ENCODE measurements at places on chromosomes 6 and 20. TPM values are rescaled to one million over a fixed set of nuclear protein-coding genes. Genes with fewer than 3 reads are reported as not detected.

DNA sequence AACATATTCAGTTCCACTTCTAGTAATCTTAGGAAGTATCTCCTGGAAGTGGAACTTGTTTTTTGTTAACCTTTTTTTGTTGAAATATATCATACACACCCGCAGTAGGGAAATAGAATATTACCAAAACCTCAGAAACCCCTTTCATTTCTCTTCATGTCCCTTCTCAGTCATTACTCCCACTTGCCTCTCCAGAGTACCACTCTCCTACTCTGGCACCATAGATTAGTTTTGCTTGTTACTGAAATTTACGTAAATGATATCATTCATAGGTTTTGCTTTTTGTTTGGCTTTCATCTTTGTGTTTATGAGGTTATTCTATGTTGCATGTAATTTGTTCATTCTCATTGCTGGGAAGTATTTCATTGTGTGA is 52.8 kb downstream of the ZFAND3 start:
- DNase-seq = no peak

DNA sequence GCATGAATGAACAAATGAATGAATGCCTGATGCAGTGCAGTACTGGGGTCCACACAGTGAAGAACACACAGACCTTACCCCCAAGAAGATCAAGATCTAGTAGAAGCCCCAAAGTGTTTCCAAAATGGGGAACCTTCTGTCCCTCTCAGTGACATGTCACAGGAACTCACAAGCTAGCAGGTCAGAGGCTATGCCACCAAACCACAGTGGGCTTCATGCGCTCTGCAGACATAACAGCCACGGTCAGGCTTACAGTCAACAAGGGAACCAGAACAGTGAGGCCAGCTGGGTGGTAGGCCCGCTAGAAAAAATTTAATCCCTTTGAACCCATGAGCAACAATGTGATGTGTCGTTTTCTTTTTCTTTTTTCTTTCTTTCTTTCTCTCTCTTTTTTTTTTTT is 20.2 kb upstream of the ARFGEF2 start:
- DNase-seq = no peak

DNA sequence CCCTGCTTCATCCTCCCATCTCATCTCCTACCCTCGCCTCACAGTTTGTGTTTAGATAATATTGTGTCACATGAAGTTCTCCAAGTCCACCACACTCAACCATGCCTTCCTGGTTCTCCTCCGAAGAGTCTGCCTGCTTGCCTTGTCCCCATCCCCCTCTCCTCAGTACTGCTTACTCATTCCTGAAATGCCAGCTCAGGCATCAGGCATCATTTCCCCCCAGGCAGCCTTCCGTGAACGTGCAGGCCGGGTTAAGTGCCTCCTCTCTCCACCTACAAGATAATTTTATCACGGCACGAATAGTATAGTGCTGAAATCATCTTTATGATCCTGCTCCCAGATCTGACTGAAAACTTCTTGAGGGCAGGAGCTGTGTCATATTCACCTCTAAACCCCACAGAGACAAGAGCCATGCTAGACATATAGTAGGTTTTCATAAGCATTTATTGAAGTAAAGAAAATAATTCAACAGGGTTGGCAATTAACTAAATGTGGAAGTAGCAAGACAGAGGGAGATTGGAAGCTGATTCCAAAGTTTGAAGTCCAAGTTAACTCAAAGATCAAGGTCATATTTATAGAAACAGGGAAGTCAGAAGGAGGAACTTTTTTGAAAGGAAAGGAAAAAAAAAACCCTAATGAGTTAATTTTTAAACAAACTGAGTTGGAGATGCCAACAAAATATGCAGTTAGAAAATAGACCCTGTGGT is 48.7 kb upstream of the BMP2 start:
- DNase-seq = no peak

DNA sequence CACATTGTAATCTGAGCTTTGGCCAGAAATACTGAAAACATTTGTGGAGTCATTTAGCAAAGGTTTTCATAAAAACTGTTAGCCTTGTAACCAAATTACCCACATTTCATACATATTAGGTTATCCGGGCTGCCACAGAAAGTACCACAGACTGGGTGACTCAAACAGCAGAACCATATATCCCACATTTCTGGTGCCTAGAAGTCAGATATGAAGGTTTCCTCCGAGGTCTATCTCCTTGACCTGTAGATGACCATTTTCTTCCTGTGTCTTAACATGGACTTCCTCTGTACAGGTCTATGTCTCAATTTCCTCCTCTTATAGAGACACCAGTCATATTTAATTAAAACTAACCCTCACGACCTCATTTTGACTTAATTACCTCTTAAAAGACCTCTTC is 49.5 kb upstream of the SMIM28 start:
- no peak for DNase-seq

- DNase-seq = no peak
Measured at GRCh38 chr6:88276331-88276730, 110.2 kb upstream of the CNR1 start.

DNA sequence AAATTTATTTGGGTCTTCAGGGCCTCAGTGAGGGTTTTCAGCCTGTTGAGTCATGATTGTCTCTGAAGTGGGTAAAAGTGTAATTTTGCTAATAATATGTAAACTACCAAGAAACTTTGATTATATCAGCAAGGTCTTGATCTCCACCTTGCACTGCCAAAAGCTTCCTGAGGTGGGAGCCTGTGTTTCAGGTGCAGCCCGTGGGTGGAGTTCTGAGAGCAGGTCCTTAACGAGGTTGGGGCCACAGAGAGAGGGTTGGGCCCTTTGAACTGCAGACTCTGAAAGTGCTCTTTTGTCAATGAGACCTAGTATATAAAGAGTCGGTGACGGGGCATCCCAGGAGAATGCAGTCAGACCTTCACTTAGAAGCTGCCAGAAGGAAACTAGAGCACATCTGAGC is 129.7 kb upstream of the MAP3K4 start:
- no peak for DNase-seq

DNA sequence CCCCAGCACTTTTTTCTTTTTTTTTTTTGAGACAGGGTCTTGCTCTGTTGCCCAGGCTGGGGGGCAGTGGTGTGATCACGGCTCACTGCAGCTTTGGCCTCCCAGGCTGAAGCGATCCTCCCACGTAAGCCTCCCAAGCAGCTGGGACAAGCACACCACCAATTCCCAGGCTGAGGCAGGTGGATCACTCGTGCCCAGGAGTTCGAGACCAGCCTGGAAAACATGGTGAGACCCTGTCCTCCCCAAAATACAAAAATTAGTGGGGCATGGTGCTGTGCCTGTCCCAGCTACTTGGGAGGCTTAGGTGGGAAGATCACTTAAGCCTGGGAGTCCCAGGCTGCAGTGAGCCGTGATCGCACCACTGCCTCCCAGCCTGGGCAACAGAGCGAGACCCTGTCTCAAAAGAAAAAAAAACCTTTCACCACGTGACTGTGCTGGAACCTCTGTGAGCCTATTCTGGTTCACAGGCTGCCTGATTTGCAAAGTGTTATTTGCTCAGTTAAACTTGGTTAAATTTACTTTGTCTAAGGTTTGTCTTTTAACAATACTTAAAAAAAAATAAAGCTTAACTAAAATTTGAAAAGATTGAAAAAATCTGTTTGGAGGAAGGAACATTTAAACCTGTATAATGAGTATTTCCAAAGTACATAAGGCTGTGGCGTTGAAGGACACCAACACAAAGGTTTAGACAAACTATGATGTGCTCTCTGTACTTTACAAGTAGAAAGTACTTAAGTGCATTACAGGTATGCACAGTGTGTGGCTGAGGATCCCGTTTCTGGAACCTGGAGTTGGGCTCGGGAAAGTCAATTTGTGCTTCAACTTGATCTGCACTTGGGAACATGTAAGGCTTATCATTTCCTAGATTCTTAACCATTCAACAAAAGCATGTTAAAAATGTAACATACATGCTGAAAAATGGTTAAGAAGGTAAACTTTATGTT is 55.0 kb downstream of the PPP1R3G start:
- DNase-seq = no peak

DNA sequence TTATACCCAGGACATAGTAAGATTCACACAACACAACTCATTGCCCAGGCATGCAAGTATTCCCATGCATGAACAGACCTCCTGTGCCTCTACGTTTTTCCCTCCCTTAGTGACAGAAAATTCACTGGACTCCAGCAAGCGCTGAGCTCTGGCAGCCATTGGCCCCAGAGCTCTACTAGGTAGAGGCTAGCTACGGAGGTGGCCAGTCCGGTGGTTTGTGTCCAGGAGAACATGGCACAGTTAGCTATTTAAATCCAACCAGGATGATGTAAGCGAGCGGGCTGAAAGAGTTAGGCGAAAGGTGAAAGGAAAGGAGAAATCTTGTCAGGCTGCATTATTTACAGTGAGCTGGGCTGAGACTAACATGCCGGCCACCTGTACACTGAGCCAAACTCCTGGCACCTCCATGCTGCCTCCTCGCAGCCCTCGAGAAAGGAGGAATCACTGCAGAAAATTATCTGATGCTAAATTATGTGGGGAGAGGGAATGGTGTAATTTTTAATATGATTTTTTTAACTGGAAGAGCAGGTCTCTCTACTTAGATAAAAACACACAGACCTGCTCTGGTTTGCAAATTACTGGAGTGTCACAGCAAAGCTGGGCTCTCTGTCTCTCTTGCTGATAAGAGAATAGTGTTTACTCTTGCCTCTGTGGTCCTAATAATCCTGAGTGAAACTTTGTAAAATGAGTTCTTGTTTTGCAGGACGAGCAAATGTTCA is 50.1 kb upstream of the ARMC2 start:
- DNase-seq = peak; percentile 65

DNA sequence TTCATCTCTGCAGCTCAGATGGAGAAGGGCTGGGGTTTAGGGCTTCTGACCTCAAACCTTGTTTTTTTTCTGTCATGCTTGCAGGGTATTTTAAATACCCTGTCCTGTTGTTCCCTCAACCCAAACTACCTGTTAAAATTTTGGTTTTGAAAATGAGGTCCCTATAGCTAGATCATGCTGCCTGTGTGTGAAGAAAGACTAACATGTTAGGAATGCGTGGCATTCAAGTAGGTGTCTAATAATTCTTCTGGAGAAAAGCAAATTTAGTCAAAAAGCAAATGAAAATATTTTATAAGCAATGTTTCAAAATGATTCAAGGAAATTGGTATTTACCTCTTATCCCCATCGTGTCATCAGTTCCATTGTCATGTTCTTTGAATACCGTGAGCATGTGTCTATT is 77.2 kb upstream of the C20orf144 start:
- no peak for DNase-seq

- no peak for DNase-seq
Measured at GRCh38 chr20:18545566-18545965, 21.7 kb upstream of the SMIM26 start.

DNA sequence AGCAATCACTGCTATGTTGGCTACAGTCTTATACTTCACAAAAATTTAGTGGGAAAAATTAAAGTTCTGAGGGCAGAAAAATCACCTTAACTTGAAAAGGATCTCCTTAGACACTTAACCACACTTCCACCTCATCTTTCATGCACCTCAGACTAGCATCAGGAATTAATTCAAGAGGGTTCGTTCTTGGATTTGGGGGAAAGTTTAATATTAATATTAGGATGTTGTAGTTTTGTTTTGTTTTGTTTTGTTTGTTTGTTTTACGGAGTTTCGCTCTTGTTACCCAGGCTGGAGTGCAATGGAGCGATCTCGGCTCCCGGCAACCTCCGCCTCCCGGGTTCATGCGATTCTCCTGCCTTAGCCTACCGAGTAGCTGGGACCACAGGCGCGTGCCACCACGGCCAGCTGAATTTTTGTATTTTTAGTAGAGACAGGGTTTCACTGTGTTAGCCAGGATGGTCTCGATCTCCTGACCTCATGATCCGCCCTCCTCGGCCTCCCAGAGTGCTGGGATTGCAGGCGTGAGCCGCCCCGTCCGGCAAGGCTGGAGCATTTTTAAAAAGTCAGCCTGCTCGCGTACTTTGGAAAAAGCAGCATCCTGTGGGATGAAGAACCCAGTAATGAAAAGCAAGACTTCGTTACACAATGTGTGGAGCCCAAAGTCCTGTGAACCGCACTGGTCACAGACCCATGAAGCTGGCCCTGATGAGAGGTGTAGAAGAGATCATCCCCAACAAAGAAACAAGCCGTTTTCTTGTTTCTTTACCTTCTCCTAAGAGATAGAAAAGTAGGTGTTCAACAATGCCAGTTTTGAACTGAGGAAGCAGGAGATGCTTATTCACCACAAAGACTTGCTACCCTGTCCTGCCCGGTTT is 194.9 kb downstream of the GPX5 start:
- no peak for DNase-seq

- DNase-seq = no peak
Measured at GRCh38 chr20:37932919-37933318, 30.0 kb downstream of the VSTM2L start.

DNA sequence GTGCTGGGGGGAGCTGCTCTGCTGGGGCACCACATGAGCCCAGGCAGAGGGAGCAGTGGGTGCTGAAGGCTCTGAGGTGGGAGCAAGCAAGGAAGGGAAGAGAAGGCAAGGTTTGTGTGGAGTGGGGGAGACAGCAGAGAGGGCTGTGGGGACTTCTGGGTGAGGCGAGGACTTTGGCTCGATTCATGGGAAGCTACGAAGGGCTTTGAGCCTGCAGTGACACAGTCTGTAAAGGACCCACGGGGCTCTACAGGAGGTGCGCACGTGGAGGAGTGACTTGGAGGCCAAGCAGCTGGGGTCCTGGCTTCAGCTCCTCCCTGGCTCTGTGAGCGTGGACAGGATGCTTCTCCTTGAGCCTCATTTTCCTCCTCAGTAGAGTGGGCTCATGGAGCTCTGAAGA is 29.1 kb upstream of the CSNK2A1 start:
- DNase-seq = no peak

- DNase-seq = no peak
Measured at GRCh38 chr6:35492974-35493284, 4.0 kb downstream of the TEAD3 start.

- no peak for DNase-seq
Measured at GRCh38 chr6:118016532-118016931, 109.5 kb downstream of the SLC35F1 start.

GRCh38 chr6:42028234-42029061 is 21.9 kb upstream of the TAF8 start:
- no peak for DNase-seq

DNA sequence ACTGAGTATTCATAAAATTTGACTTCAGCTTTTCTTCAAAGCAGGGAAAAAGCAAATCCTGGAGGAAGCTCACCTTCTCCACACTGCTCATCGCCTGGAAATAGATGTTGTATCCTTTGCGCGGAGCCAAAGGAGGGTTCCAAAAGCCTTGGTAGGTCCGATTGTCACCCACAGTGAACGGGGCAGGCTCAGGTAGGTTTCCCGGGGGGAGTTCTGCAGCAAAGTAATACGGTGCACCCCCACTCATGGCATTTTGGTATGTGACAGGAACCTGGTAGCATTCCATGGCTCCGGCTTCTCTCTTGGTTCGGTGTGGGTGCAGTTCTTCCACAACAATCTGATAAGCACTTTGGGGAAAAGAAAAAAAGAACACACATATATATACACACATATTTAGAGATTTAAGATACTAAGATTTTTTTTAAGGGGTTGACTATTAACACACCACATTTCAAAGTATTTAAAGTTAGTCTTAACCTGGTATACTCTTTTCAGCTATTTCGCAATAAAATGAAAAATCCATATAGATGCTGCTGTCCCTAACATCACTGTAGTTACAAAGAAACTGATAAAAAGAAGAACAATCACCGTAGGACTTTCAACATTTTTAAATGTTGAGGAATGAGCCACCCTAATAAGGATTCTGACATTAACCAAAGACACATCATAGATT is 166.7 kb upstream of the THEMIS start:
- no peak for DNase-seq

Gene MEI4
- total RNA-seq = not detected

Gene SPATA25
- 7.1 TPM for total RNA-seq

Gene RIMS4
- not detected for total RNA-seq

Gene PARD6B
- total RNA-seq = 29.9 TPM

Gene FRK
- total RNA-seq = 2.1 TPM

All from HT-29 (cell line).